Naive thymus-derived CD8-positive, alpha-beta T cell (primary cell): ENCODE measurements at places on chromosomes 12 and 14.

DNA sequence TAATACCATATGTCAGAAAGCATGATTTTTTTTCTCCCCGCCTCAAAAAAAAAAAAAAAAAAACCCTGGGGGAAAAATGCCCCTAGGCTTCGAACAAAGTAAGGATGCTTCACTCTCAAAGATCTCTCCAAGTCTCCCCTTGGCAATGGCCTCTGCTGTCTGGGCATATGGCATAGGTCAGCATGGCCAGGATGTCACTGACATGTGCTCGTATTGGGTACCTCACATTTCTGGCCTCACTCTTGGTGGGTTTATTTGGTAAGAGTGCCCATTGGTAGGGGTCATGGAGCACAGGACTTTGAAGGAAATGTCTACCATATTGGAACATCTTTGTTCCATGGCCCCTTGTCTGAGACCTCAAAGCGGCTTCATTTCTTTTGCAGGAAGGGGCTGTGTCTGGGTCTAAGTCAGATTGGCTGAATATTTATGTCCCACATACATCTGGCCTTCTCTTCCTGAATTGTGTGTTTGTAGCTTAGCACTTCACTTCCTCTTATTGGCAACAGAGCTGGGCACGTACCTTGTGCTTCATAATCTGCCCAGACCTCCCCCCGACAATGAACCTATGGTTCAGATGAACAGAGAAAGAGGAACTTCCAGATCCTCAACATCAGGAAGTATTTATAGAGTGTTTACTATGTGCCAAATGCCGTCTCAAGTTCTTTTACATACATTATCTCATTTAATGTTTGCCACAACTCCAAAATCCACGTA lies 36.3 kb upstream of the OAS1 start:
- H3K4me1 ChIP-seq, result peaks cover 11% of the 10 kb centered on the region
- no peak overlapping the region for H3K27ac ChIP-seq
- H3K27me3 ChIP-seq, result peaks cover 44% of the 10 kb centered on the region

DNA sequence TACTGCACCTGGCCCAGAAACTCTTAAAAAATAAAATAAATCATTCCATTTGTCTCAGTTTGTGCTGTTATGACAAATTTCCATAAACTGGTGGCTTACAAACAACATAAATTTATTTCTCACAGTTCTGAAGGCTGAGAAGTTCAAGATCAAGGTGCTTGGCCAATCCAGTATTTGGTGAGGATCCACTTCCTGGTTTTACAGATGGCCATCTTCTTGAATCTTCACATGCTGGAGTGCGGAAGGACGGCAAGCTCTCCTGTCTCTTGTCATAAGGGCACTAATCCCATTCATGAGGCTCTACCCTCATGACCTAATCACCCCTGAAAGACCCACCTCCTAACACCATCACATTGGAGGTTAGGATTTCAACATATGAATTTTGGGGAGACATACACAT lies 29.9 kb upstream of the MYBPC1 start:
- peaks cover 26% of the 10 kb centered on the region for H3K27me3 ChIP-seq
- H3K4me3 ChIP-seq, result no peak overlapping the region
- no peak for DNase-seq
- H3K4me1 ChIP-seq, result no peaks in the 10 kb centered on the region
- peaks cover 3% of the 10 kb centered on the region for H3K36me3 ChIP-seq
- H3K27ac ChIP-seq, result no peak overlapping the region

DNA sequence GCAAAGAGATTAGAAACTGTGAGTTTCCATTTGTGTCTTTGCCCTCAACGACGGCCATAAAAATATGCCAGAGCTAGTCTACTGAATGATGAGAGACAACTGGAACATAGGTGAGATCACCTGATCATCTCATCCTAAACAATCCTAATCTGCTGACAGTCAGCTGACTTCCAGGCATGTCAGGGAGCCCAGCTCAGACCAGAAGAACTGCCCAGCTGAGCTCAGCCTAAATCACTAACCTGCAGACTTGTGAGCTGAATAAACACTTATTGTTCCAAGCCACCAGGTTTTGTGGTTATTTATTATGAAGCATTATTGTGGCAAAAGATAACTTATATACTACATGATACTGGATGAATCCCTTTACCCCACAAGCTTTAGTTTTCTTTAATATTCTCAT lies 118.9 kb upstream of the PLEKHG7 start:
- peaks cover 2% of the 10 kb centered on the region for H3K36me3 ChIP-seq
- no peak for DNase-seq
- H3K4me1 ChIP-seq, result no peaks in the 10 kb centered on the region
- no peaks in the 10 kb centered on the region for H3K27me3 ChIP-seq

DNA sequence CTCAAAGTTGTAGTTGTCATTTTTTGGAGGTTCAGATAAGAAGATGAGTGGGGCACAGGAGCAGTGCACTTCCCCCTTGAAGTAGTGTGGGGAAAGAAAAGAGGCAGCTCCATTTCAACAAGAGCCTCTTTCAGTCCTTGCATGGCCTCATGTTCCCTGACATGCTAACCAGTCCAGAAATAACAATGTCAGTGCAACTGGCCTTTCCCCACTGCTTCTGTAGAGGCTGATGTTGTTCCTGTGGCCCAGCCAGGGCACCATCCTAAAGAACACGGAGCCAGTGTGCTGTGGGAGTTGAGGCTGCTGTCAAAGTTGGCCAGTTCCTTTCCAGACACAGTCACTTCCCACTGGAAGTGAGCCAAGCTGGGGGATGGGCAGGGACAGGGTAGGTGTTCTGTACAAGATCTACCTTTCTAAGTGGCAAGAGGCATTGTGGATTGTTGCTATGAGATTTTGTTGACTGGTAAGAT lies 77.7 kb upstream of the SLC38A2 start:
- H3K36me3 ChIP-seq, result peaks cover 9% of the 10 kb centered on the region
- no peak overlapping the region for H3K27ac ChIP-seq
- no peak for DNase-seq
- H3K4me1 ChIP-seq, result peaks cover 33% of the 10 kb centered on the region
- H3K4me3 ChIP-seq, result peak overlapping the region; percentile 34
- H3K27me3 ChIP-seq, result no peaks in the 10 kb centered on the region
